ENCODE measurements at places on chromosomes 12 and 14.

DNA sequence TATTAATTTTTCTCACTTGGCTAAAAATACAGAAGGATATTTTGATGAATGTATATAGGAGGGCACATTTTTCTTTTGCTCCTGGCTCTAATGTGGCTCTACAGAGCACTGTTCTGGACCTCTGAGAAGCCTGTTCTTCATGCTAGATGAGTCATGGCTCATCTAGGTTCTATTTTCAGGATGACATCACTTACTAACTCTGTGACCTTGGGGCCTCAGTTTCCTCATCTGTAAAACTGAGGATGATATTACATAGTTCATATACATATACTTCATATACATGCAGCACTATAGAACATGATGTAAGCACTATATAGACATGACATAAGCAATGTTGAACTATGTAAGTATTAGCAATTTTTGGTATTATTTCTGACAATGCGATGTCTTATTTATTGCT, 35.8 kb downstream of the SOCS2 start:
- no peak for DNase-seq

DNA sequence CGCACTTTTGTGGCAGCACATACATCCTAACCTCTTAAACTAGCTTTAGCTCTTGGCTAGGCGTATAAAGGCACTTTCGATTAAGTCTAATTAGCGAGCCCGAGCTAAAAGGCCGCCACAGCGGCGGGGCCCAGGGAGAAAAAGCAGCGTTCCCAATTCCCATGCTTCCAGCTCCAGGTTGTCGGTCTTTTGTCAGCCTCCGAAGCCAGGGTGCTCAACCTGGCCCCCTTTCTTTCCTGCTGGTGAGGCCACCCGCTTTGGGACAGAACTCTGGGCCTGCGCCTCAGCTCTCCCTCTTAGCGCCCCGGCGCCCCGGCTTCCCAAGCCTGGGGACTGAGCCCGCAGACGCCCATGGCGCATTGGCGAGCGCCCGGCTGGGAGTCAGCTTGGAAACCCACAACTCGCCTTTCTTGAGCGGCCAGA, 33.3 kb upstream of the TBX5 start:
- DNase-seq = no peak

DNA sequence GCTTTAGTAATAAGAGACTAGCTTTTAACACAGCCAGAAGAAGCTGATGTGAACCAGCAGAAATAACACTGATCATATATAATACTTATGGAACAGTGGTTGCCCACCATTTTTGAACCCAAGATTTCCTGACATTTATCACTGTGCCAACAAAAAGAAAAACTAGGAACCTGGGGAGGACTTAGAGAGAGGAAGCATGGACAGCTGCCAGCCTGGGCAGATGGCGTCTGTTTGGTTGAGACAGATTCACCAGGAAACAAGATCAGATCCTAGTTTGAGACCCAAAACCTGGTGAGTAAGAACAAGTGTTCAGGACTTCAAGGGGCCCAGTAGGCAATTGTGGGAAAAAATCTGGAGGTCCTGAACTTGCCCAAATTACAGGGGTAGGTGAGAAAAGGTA, 95.3 kb downstream of the BICD1 start:
- no peak for DNase-seq

DNA sequence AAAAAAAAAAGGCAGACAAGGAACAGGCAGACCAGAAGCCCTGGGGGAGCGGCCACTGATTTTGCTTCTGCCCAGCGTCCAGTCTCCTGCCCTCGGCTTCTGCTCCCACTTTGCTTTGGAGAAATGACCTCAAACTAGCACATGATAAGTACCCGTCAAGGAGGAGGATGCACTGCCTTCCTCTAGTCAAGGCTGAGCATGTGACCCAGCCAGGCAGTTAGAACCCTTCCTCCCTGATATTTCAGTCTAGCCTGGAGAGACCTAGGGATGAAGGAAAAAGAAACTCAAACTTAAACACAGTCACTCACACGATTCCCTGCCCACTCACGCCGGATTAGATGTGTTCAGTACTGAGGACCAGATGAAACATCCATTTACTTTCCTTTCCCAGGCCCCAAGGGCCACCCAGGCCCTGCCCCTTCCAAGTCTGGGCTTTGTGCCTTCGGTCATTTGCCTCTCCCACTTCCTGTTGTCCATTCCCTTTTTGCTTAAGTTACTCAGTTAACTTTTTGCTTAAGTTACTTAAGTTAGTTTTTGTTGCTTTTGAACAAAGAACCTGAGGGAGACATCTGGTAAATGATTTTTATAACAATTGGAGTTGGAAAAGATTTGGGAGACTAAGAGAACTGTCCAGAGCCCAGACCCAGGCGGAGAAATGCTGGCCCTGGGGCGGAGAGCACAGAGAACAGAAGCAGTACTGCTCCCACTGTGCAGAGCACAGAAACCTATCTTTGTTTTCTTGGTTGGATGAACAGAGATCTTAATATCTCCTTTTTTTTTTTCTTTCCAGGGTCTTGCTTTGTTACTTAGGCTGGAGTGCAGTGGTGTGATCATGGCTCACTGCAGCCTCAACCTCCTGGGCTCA, 23.0 kb upstream of the TTC7B start:
- DNase-seq = no peak

- no peak for DNase-seq
These were observed 5.9 kb upstream of the CCDC197 start for GRCh38 chr14:93991212-93991611.

GRCh38 chr12:132638541-132639408, 20.2 kb downstream of the P2RX2 start:
- DNase-seq = no peak

GRCh38 chr14:72941286-72941985, 15.2 kb downstream of the DCAF4 start:
- DNase-seq = no peak

- peak; percentile 5 for DNase-seq
These were observed 7.1 kb upstream of the ARL1 start for GRCh38 chr12:101414533-101415119.

GRCh38 chr12:87812681-87813080, 216.5 kb downstream of the C12orf50 start:
- DNase-seq = no peak

GRCh38 chr12:6965714-6966113, 4.8 kb downstream of the PHB2 start:
- no peak for DNase-seq

- no peak for DNase-seq
These were observed 282.1 kb downstream of the TMTC2 start for GRCh38 chr12:82968631-82969367.

GRCh38 chr14:63457498-63457897, 85.7 kb downstream of the PPP2R5E start:
- no peak for DNase-seq

- DNase-seq = no peak
These were observed 21.2 kb upstream of the FOXJ2 start for GRCh38 chr12:8011331-8011730.

- DNase-seq = no peak
These were observed 15.1 kb upstream of the KERA start for GRCh38 chr12:91072931-91073330.

GRCh38 chr12:12217018-12217359, 49.9 kb downstream of the LRP6 start:
- DNase-seq = no peak

DNA sequence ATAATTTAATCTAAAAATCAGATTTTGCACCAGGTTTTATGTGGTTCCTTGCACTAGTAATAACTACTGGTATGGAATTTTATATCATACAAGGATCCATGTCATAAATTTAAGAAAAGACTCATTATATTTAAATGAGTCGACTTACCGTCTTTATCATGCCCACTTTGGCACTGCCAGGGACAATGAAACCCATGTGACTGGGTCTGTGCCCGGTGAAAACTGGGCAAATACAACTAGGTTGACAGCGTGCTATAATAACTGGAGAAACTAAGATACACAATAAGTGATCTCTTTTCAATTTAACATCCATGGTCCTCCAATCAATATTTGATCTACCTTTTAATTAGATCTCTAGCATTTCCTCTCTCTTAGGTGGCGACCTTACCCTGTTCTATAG, 64.5 kb downstream of the ACADS start:
- no peak for DNase-seq

DNA sequence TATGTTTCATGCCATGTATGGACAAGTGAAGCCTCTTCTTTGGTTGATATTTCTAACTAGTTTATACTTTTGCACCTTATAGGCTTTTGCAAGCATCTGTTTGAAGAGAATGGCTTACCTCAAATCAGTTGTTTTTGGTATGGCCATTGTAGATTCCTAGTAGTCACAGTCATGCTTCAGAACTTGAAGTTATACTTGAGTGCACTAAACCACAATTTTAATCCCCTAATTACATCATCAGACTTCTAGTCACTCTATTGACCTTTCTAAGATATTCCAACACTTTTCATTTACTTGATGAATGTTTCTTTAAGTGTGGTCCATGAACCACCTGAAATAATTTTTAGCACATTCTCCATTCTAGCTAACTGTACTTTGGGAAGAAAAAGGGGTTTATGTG, 18.6 kb upstream of the KLRB1 start:
- DNase-seq = no peak

DNA sequence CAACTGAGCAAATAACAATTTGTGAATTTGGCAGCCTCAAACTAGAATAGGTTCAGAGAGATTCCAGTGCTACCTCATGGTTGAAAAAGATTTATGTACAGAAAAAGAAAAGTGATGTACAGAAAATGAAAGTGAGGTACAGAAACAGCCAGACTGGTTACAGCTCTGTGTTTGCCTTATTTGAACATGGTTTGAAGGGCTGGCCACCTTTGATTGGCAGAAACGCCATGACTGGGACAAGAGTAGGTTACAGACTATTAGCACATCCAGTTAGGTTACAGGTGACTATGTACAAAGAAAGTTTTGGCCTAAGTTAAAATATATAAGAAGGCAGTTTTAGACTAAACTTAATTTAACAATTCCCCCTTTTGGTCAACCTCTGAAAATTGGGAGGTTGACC, 309.4 kb downstream of the BTG1 start:
- DNase-seq = no peak

GRCh38 chr14:100448376-100448775, 125.2 kb downstream of the SLC25A47 start:
- DNase-seq = no peak

DNA sequence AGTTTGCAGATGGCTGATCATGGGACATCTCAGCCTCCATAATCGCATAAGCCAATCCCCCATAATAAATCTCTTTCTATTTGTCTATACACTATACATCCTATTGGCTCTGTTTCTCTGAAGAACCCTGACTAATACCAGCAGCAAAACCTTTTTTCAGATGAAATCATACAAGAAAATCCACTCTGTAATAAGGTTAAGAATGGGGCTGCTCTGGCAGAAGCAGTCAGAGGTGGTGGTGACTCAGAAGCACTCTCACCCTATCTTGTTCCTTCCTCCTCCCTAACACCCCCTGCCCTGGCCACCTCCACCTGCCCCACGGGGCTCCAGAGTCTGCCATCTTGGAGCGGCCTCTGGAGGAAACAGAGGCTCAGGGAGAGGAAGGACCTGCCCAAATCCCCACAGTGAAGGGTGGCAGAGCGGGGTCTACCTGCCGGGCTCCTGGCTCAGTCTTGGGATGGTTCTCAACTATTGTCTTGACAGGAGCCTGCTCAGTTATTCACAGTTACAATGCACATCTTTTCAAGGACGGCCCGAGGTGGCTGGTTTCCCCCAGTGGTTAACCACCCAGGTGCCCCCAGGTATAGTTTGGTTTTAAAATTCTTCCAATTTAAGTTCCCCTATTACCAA, 109.3 kb upstream of the EVL start:
- no peak for DNase-seq

DNA sequence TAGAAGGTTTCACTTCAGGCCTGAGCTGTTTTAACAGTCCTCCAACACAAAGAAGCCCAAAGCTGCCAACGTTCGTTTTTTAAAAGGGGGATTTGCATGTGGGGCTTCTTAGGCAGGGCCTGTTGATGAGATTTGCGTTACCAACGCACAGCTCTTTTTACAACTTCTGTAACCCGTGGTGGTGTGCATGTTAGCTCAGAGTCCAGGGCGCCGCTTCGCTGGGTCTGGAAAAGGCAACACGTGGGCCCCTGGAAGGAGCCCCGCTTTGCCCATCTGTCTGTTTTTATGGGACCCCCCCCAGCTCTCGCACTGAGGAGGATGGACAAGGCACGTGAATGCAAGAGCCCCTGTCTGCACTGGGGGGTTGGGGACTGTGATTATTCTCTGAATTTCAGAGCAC, 84.0 kb downstream of the ESR2 start:
- DNase-seq = no peak

DNA sequence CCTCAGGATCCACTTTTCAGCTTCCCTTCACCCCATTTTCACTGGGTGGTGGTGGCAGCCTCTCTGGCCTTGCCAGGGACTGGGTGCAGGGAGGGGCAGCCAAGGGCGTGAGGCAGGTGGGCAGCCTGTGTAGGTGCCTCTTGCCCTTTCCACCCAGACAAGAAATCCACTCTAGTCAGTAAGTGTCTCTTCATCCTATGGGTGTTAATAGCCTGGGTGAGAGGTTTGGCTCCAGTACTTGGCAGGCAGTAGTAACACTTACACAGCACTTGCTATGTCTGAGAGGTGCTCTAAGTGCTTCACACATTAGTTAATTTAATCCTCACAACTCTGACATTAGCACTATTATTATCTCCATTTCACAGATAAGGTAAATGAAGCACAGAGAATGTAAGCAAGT, 171.9 kb downstream of the EMP1 start:
- no peak for DNase-seq

- DNase-seq = no peak
These were observed 22.2 kb downstream of the PLBD1 start for GRCh38 chr12:14545144-14546124.

- DNase-seq = no peak
These were observed 39.6 kb downstream of the IQSEC3 start for GRCh38 chr12:106118-106591.

- DNase-seq = no peak
These were observed 96.3 kb upstream of the BBS10 start for GRCh38 chr12:76444408-76444984.

- no peak for DNase-seq
These were observed 18.4 kb downstream of the PWP1 start for GRCh38 chr12:107704041-107704440.

- no peak for DNase-seq
These were observed 18.6 kb downstream of the C12orf75 start for GRCh38 chr12:105349138-105349537.

DNA sequence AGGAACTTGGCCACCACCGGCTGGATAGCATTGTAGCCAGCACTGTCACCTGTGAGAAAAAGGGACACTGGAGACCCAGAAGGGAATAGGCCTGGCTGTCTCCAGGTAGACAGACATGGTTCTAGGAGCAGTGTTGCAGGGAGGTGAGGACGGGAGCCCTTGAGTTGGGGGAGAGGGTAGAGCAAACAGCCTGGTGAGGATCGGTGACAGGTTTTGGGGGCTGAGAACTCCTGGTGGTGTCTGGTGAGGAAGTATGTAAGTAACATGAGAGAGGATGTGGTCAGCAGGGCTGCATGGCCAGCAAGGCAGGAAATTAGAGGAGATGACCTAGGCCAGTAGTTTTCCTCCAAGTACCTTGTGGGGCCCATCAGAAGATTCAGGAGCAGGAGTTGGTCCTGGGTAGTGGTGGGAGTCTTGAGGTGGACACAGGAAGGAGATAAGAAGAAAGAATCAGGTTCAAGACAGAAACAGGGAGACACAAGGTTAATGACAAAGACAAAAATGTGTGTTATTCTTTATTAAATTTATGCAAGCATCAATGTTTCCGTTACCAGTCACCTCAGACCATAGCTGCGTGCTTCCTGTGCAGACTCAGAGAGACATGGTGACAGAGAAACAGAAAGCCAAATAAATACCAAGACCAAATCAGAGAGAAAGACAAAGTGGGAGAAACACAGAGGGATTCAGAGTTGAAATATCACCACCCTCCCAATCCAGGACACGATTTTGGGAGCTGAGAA, at the start of gene ARHGAP9:
ARHGAP9 (minus strand) TSS at position 491 of the 740 bp plus-strand sequence; CDS start at position 31, 460 bp downstream.
- DNase-seq = no peak

GRCh38 chr12:22299294-22299912, 35.1 kb downstream of the ST8SIA1 start:
- DNase-seq = no peak

GRCh38 chr14:102828151-102828550, 50.9 kb downstream of the TRAF3 start:
- DNase-seq = no peak

All from brain pericyte (primary cell).